ENCODE measurements at places on chromosomes 2 and 18. TPM values are rescaled to one million over a fixed set of nuclear protein-coding genes. Genes with fewer than 3 reads are reported as not detected.
A peak's percentile ranks its signal among the peaks of the same experiment; 100 is the strongest.

DNA sequence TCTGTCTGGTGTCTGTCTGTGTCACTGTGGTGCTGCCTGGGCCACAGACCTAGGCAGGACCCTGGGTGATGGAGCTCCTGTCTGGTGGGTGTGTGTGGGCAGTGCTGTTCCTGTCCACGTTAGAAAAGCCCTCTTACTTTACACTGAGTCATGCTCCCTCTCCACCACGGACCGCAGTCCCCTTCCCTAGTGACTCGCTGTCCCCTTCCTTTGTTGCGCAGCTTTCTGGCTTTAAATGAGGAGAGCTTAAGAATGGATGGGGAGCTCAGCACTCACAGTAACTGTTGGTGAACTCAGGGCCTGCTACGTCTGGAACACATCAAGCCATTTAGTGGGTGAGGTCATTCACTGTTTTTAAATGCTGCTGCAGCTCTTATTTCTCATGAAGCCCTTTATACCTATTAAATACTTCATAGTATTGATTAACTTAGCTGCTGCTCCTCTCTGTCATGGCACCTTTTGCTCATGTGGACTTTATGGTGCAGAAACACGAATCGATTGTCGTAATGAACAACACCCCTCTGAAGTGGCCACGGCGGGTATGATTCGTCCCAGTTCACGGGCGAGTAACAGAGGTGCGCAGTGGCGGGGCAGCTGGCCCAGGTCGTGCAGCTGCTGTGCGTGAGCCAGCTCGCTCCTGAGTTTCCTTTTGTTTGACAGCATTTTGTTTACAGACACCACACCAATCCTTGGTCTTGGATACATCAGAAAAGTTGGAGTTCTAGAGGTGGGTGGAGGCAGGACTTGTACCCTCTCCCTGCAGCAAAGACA, 100.4 kb downstream of the LDLRAD4 start:
- no peak for DNase-seq

The TP53I3 gene
- total RNA-seq, result 34.5 TPM

The C2orf72 gene
- under 0.01 TPM for total RNA-seq

- no peak for DNase-seq
These were observed 567.0 kb upstream of the ZEB2 start for GRCh38 chr2:145086910-145087309.

The VWA3B gene
- not detected for total RNA-seq

The CFC1 gene
- total RNA-seq, result not detected

The HOXD12 gene
- total RNA-seq, result not detected

DNA sequence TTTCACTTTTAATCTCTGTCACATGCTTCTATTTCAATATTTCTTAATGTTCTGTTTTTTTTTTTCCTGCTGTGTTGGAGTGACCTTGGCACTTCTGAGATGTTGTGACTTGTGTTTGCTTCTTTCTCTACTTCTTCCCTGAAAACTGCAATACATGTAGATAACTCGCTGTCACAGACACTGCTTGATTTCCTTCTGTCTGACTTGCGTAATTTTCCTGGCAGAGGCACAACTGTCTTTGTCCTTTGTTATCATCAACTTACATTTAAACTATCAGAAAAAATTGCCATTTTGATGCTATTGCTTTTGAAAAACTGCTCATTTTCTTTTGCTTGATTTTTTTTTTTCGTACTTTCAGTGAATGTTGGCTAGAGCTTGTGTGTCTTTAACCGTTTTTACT, 69.0 kb downstream of the BABAM2 start:
- peak; percentile 26 for DNase-seq

DNA sequence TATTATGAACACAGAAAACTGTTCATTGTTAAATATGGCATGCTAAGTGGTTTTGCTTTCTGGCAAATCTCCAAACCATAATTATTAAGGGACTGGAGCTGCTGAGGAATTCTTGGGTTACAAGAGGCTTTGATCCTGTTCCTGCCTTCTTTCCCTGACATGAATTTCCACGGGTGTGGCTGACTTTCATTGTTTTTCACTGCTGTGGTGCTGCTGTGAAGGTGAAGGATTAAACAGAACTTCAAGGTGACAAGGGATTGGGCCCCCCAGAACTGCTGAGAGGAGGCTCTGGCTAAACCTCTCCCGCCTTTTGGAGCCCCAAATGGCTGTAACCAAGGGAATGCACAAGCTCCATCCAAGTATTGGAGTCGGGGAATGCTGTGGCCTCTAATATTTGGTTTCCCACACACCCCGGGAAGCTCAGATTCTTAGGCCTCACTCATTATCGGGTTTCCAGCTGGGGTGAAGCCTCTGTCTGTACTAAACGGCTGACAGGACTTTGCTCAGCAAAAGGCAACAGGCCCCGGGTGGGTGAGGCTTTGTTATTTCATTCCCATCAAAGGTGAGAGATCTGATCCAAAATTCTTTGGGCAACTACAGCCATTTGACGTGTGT, 29.0 kb upstream of the ZFP36L2 start:
- DNase-seq, result no peak

GRCh38 chr2:214104219-214104618, 306.6 kb upstream of the VWC2L start:
- DNase-seq, result no peak

GRCh38 chr2:45578056-45578843, 32.8 kb downstream of the SRBD1 start:
- DNase-seq, result peak; percentile 42

DNA sequence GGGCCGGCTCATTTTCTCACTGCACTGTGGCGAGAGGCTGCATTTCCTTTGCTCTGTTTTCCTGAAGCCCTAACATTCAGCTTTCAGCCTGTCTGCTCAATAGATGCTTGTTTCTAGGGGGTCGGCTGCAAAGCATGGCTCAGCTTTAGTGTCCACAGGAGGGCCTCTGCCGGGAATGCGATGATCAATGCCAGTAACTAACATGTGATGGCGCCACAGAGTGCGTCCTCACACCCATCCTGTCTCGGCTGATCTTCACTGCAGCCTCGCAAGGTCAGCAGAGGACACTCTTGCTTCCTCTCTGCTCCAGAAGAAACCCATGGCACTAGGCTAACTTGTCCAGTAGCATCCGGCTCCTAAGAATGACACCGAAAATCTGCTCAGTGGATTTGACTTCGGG, 156.4 kb upstream of the PXDN start:
- no peak for DNase-seq

DNA sequence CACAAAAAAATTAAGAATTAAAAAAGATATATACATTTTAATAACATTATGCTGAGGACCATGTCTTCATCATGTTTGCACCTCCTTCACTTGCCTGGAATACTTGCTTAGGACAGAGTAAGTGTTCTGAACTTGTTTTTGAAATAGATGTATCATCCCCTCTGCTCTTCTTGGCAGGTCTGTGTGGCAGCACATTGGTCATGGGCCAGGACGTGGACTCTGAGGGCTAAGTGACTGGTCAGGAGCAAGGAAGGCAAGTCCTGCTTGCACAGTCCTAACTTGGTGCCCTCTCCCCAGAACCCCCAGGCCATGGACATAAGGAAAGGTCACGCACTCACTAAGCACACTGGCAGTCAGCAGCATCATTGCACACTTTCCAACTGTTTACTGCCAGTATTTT, 95.8 kb downstream of the PTPRM start:
- DNase-seq, result no peak

DNA sequence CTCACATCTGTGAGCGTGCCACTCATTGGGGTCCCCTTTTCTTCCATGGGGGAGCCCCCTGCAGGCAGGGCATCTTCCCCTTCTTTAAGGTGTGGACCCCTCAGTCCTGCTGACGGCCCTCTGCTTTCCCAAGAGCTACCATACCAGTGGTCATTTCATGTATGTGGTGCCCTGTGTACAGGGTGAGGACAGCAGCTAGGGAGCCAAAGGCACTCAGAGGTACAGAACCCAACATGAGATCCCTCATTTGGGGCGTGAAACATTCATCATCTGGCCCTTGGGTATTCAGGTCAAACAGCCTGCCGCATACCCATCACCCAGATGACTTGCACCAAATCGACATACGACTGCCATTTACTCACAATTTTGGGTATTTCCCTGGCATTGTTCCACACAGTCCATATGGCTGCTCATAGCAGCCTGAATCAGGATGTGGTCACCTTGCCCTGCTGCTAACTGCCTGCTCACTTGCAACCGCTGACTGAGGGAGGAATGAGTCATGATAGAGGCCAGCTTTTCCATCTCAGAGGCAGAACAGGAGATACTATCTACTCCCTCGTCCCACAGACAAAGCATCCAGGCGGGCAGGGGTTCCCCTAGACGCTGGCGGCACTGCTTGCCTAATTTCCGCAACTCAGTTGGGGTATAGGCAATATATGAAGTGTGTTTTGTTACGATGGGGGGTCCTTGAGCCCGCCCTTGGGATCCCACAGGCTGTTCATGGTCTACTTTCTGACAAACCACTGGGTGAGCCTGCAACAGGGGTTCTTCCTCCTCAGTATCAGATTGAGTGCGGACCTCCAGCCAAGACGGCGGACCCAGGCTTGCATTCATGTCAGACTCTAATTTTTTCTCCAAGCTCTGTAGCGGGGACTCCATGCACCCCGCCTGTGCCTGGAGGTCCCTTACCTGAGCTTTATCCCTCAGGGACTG, 228.6 kb downstream of the SATB2 start:
- DNase-seq, result peak; percentile 59

GRCh38 chr2:64839844-64840243, 149.4 kb upstream of the SLC1A4 start:
- no peak for DNase-seq

- DNase-seq, result no peak
These were observed 310.3 kb upstream of the DLGAP1 start for GRCh38 chr18:4765401-4765800.

GRCh38 chr2:27316655-27317412, 6.1 kb downstream of the MPV17 start:
- DNase-seq, result no peak

The CCDC141 gene
- total RNA-seq, result not detected

The CYB5A gene
- 53.2 TPM for total RNA-seq

The REG3G gene
- not detected for total RNA-seq

- no peak for DNase-seq
These were observed 246.9 kb upstream of the SLC39A10 start for GRCh38 chr2:195410074-195410671.

The ANKRD30BL gene
- not detected for total RNA-seq

GRCh38 chr2:128450211-128451024, 131.8 kb upstream of the HS6ST1 start:
- DNase-seq, result no peak

DNA sequence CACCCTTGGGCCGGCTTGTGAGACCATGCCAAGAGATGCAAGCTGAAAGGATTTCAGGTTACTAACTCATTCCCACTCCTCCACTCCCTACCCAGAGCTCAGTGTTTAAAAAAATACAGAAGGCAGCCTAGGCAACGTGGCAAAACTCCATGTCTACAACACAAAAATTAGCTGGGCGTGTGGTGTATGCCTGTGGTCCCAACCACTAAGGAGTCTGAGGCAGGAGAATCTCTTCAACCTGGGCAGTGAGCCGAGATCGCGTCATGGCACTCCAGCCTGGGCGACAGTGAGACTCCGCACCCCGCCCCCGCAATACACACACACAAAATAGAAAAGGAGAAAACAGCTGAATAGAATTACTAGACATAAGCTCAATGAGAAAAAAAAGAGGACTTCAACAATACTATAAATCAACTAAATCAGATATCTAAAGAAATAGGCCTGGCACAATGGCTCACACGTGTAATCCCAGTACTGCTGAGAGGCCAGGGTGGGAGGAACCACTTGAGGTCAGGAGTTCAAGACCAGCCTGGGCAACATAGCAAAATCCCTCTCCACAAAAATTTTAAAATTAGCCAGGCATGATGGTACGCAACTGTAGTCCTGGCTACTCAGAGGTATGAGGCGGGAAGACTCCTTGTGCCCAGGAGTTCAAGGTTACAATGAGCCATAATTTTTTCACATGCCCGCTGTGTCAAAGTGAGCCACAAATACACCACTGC, 10.1 kb downstream of the IWS1 start:
- no peak for DNase-seq

- no peak for DNase-seq
These were observed 40.2 kb downstream of the ATOH8 start for GRCh38 chr2:85794038-85794441.

The DOK1 gene
- 0.51 TPM for total RNA-seq

GRCh38 chr2:133253793-133254192, 314.5 kb downstream of the NCKAP5 start:
- DNase-seq, result no peak

The FHOD3 gene
- 8.8 TPM for total RNA-seq

The ALLC gene
- total RNA-seq, result not detected

- DNase-seq, result no peak
These were observed 315.3 kb upstream of the CXCR4 start for GRCh38 chr2:136433261-136433660.

DNA sequence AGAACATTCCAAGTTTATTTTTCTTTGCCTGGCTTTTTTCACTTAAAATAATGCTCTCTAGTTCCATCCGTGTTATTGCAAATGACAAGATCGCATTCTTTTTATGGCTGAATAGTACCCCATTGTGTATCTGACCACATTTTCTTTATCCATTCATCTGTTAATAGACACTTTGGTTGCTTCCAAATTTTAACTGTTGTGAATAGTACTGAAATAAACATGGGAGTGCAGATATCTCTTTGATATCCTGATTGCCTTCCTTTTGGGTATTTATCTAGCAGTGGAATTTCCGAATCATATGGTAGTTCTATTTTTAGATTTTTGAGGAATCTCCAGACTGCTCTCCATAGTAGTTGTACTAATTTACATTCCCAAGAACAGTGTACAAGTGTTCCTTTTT, 230.5 kb downstream of the FIGN start:
- no peak for DNase-seq

- no peak for DNase-seq
These were observed 15.9 kb downstream of the DYM start for GRCh38 chr18:49444581-49444980.

- no peak for DNase-seq
These were observed 125.7 kb downstream of the KCTD1 start for GRCh38 chr18:26422472-26423162.

DNA sequence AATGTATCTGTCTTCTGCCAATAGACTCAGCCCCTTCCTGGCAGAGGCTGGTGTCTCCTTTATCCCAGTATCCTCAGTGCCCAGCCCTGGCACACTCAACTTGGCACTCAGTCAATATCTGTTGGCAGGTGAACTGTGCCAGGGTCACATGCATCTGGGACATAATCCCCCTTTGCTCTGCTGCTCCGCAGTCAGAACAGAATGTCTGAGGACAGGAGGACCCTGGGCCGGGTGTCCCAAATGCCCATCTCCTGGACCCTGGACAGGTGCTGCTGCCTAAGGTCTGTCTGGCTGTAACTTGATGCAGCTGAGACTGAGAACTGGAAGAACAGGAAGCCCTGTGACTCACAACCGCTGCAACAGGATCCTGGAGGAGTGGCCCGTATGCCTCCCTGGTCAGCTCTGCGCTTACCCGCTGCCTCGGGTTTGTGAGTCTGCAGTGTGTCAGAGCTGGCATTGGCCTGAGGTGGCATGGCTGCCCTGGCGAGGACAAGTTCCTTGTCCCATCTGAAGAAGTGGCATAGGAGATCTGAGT, 11.4 kb downstream of the HK2 start:
- peak; percentile 98 for DNase-seq

The PTMA gene
- 388 TPM for total RNA-seq

GRCh38 chr18:74006143-74006542, 141.5 kb downstream of the FBXO15 start:
- DNase-seq, result no peak

The SKOR2 gene
- not detected for total RNA-seq

All from bronchial epithelial cell (primary cell).